ENCODE measurements at places on chromosomes 1 and 21. TPM values are rescaled to one million over a fixed set of nuclear protein-coding genes. Genes with fewer than 3 reads are reported as not detected.
A peak's percentile ranks its signal among the peaks of the same experiment; 100 is the strongest.

Gene FAM131C
- 1.1 TPM for total RNA-seq

Gene PCSK9
- 2.1 TPM for total RNA-seq

Gene SELENBP1
- total RNA-seq = 2.9 TPM

Gene SYT6
- total RNA-seq = 11.1 TPM

GRCh38 chr1:155872527-155872926 is 13.2 kb downstream of the SYT11 start:
- H3K36me3 ChIP-seq = peaks cover 7% of the 10 kb centered on the region
- H3K4me1 ChIP-seq = peaks cover 28% of the 10 kb centered on the region
- peak overlapping the region; percentile 68 for H3K4me3 ChIP-seq
- H3K27ac ChIP-seq = no peak overlapping the region
- peaks cover 5% of the 10 kb centered on the region for H3K27me3 ChIP-seq

DNA sequence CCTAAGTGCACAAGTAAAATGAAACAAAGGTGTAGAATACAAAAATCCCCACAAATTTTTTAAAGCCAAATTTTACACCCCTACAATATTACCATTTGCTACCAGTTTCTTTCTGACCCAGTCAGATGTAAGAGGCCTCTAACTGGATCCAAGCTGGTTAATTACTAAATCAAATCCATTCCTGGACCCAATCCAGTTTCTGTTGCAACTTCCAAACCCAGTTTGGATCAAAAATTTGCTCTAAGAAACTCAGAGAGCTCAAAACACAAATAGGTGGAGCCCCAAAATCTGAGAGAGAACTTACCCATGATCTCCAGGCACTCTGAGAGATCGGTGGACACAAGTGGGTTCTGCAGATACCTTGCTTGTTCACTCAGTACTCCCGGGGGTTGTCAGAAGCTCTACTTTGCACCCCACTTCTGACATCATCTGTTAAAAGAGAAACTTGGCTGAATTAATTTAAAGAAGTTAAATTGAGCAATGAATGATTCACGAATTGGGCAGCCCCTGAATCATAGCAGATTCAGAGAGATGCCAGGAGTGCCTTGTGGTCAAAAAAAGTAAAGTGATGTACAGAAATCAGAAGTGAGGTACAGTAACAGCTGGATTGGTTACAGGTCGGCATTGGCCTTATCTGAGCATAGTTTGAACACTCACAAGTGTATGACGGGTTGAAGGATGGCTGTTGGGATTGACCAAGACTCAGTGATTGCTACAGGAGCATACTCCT is 448.0 kb downstream of the KCNT2 start:
- H3K27me3 ChIP-seq = no peaks in the 10 kb centered on the region
- DNase-seq = no peak
- no peak overlapping the region for H3K4me3 ChIP-seq
- no peak overlapping the region for H3K27ac ChIP-seq
- no peaks in the 10 kb centered on the region for H3K36me3 ChIP-seq

DNA sequence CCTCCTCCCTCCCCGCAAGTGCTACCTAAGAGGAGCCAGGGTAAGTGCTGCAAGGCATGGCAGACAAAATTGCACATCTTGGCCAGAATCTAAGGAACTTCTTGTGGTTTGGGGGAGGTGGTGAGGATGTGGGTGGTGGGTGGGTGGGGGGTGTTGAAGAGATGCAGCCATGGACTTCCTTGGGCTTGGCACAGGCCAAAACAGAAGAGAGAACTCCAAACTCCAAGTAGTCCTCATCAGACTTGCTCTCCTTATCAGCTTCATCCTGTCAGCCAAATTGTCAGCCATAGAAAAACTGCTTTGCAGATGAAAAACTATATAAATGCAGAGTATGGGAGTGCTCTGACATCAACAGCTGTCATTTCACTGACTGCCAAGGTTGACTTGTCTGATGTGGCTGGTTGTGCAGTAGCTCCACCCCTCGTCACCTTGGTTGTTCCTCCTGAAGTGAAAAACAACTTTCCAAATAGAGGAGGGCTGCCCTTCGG is 7.1 kb downstream of the AMIGO1 start:
- H3K4me3 ChIP-seq = no peak overlapping the region
- DNase-seq = no peak
- no peaks in the 10 kb centered on the region for H3K36me3 ChIP-seq

DNA sequence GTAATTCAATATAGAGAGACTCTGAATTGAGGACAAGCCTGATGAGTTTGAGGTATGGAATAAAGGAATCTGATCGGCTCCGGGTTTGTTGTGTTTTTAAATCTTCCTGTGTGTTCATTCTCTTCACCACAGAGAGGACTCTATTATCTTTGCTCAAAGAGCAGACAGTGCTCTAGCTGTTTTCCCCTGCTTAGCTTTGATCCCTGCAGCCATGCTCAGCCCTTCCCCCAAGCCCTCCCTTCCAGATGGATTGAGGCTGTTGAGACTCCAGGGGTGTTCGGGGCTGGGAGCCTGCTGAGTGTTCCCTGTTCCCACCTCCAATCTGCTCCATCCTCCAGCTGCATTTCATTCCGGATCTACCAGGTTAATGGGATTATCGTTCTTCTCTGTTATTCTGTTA is 74.2 kb upstream of the CXADR start:
- peak; percentile 41 for DNase-seq
- no peak overlapping the region for H3K4me3 ChIP-seq
- no peaks in the 10 kb centered on the region for H3K36me3 ChIP-seq
- no peak overlapping the region for H3K27ac ChIP-seq
- peaks cover 2% of the 10 kb centered on the region for H3K27me3 ChIP-seq

DNA sequence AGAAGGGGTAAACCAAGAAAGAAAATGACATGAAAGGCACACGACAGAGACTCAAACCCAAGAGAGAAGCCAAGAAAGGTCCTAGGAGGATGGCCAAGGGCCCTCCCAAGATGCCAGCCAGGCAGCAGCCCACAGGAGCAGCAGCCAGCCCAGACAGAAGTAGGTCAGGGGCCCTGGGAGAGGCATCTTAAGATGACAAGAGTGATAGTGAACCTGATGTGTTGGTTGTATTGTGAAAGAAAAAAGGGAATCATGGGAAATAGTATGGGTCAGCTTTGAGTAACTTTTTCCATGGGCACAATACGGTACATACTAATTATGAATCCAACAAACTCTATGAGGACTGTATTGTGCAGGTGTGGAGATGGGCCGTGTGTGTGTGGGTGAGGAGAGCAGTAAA is 3.3 kb downstream of the CCSAP start:
- H3K27me3 ChIP-seq = peaks cover 14% of the 10 kb centered on the region
- H3K4me1 ChIP-seq = peaks cover 32% of the 10 kb centered on the region
- H3K4me3 ChIP-seq = peak overlapping the region; percentile 95
- peaks cover 3% of the 10 kb centered on the region for H3K36me3 ChIP-seq
- DNase-seq = no peak
- H3K27ac ChIP-seq = no peak overlapping the region

DNA sequence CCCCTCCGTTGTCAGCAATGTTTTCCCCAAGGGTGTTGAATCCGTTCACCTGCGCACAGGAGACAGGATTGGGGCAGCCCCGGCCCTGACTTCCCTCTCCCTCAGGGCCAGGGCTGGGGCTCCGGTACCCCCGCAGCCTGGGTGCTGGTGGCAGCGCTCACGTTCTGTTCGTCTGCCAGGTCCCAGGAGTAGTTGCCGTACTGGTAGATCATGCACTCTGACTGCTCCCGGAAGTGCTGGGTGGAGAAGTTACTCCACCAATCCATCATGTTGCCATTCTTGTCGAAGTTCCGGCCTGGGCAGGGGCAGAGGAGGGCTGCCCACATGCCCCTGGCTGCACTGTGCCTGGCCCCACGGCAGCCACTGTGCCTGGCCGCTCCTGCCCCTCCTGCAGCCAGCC is 6.1 kb downstream of the PRXL2B start:
- no peak overlapping the region for H3K4me3 ChIP-seq
- H3K36me3 ChIP-seq = no peaks in the 10 kb centered on the region
- H3K27me3 ChIP-seq = peaks cover 2% of the 10 kb centered on the region
- no peaks in the 10 kb centered on the region for H3K4me1 ChIP-seq
- no peak overlapping the region for H3K27ac ChIP-seq
- DNase-seq = no peak

- no peaks in the 10 kb centered on the region for H3K27me3 ChIP-seq
- no peak overlapping the region for H3K27ac ChIP-seq
- DNase-seq = no peak
- H3K36me3 ChIP-seq = no peaks in the 10 kb centered on the region
Measured at GRCh38 chr1:112625696-112626095, 6.1 kb downstream of the CAPZA1 start.

GRCh38 chr1:153728305-153729066 is 636 bp downstream of the INTS3 start:
- DNase-seq = peak; percentile 62
- H3K27me3 ChIP-seq = peaks cover 3% of the 10 kb centered on the region
- H3K4me1 ChIP-seq = peaks cover 15% of the 10 kb centered on the region
- H3K4me3 ChIP-seq = peak overlapping the region; percentile 96

GRCh38 chr1:32798679-32799416 is 18.3 kb downstream of the YARS1 start:
- peaks cover 2% of the 10 kb centered on the region for H3K27me3 ChIP-seq
- no peak overlapping the region for H3K27ac ChIP-seq
- DNase-seq = no peak
- no peaks in the 10 kb centered on the region for H3K4me1 ChIP-seq
- peaks cover 10% of the 10 kb centered on the region for H3K36me3 ChIP-seq
- H3K4me3 ChIP-seq = no peak overlapping the region

DNA sequence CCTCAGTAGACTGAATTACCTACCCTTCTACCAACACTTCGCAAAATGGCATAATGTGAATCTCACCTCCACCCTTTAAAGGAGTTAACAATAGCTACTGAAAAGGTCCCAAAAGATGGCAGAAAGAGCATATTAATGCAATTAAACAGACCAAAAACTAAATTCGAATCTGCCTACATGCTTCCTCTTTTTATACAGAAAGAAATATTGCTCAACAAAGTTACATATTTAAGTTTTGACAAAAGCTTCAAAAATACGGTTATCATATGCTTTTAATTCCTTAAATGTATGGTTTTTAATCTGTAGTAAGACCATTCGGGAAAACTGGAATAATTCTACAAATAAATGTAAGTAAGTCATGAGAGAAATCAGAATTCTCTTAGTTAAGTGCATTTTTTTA is 2.2 kb downstream of the APP start:
- no peaks in the 10 kb centered on the region for H3K36me3 ChIP-seq
- peak overlapping the region; percentile 70 for H3K27ac ChIP-seq
- peaks cover 34% of the 10 kb centered on the region for H3K4me1 ChIP-seq

GRCh38 chr1:243726806-243727502 is 123.1 kb downstream of the AKT3 start:
- DNase-seq = no peak
- H3K4me1 ChIP-seq = peaks cover 24% of the 10 kb centered on the region
- no peaks in the 10 kb centered on the region for H3K36me3 ChIP-seq

DNA sequence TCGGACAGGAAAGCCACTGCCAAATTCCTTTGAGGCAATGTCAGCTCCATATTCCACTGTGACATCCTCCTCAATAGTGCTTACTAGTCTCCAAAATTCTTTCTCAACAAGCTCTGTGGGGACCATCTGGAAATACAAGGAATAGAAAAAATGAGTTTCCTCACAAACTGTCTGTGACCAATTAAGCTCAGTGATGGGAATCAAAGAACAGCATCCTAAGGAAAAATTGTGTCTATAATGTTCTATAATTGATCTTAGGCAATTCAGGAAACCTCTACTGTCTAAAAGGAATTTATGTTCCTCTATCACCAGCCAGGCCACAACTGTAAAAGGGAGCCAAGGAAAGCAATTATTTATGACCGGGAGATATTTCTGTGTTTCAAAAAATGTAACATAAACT is 46.1 kb upstream of the SYT2 start:
- peaks cover 4% of the 10 kb centered on the region for H3K27me3 ChIP-seq
- DNase-seq = no peak
- no peak overlapping the region for H3K4me3 ChIP-seq
- no peak overlapping the region for H3K27ac ChIP-seq
- no peaks in the 10 kb centered on the region for H3K4me1 ChIP-seq

DNA sequence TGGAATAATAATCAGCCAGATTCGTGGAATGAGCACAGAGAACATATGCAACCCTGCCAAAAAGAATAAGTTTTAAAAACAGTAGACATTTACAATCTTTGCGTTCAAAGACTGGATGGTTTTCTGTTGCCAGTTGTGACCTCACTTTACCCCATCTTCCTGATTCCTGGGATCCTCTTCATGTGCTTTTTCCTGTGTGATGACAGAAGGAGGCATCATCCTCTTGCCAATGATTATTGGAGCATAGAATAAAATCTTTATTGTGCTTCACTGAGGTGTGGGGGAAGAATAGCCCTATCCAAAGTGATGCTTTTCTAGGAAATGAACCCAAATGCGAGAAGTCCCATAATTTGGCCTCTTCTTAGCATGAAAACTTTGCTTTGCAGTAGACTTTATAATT is 15.0 kb upstream of the BARHL2 start:
- peaks cover 17% of the 10 kb centered on the region for H3K27me3 ChIP-seq
- peaks cover 7% of the 10 kb centered on the region for H3K4me1 ChIP-seq
- H3K36me3 ChIP-seq = no peaks in the 10 kb centered on the region

- H3K27me3 ChIP-seq = no peaks in the 10 kb centered on the region
- peaks cover 8% of the 10 kb centered on the region for H3K4me1 ChIP-seq
- no peak for DNase-seq
- no peak overlapping the region for H3K27ac ChIP-seq
- no peak overlapping the region for H3K4me3 ChIP-seq
- H3K36me3 ChIP-seq = peaks cover 15% of the 10 kb centered on the region
Measured at GRCh38 chr1:38444311-38444710, 397.7 kb upstream of the POU3F1 start.

DNA sequence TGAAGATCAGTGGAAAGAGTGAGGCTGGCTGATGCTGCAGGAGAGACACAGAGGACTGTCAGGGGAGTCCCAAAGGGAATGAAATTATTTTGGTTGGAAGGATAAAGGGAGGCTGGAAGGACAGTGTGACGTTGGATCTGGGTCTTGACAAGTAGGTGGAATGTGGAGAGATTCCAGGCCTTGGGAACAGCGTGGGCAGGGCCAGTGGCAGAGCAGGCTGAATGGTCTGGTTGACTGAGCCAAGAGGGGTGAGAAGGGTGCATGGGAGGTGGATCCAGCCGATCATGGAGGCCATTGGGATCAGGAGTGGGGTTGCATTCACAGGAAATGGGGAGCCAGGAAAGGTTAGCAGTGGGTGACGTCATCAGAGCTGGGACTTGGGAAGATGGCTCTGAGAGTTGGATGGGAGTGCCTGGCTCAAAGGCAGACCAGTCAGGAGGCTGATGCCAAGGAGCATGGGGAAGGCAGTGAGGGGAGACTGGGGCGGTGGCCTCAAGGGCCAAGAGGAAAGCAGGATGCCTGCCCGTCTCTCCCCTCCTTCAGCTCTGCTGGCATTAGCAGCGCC is 146.2 kb upstream of the VAMP3 start:
- no peak overlapping the region for H3K4me3 ChIP-seq
- no peak overlapping the region for H3K27ac ChIP-seq
- DNase-seq = no peak
- peaks cover 10% of the 10 kb centered on the region for H3K36me3 ChIP-seq

DNA sequence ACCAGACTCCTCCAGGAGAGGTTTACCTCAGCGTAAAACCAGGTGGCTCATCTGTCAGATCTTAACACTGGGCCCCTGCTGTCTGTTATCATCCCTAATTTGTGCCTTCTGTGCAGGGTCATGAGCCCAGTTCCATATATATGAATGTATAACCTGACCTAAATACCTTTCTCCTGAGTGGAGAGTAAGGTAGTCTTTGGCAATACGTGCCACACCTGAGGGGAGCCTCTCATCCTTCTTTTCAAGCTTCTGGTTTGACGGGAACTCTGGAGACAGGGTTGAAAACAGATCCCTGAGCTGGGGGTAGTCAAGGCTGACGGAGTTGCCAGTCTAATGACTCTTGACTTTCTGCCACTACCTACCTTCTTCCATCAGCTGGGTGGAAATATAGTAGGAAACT is 4.1 kb downstream of the SFT2D2 start:
- no peak for DNase-seq
- H3K36me3 ChIP-seq = no peaks in the 10 kb centered on the region
- H3K4me1 ChIP-seq = no peaks in the 10 kb centered on the region

- no peak overlapping the region for H3K27ac ChIP-seq
- H3K4me1 ChIP-seq = peaks cover 24% of the 10 kb centered on the region
- no peaks in the 10 kb centered on the region for H3K27me3 ChIP-seq
- H3K4me3 ChIP-seq = no peak overlapping the region
- peaks cover 17% of the 10 kb centered on the region for H3K36me3 ChIP-seq
- no peak for DNase-seq
Measured at GRCh38 chr1:65469889-65470340, 49.4 kb downstream of the LEPR start.
